ENCODE measurements at places on chromosomes 7 and 10.

DNA sequence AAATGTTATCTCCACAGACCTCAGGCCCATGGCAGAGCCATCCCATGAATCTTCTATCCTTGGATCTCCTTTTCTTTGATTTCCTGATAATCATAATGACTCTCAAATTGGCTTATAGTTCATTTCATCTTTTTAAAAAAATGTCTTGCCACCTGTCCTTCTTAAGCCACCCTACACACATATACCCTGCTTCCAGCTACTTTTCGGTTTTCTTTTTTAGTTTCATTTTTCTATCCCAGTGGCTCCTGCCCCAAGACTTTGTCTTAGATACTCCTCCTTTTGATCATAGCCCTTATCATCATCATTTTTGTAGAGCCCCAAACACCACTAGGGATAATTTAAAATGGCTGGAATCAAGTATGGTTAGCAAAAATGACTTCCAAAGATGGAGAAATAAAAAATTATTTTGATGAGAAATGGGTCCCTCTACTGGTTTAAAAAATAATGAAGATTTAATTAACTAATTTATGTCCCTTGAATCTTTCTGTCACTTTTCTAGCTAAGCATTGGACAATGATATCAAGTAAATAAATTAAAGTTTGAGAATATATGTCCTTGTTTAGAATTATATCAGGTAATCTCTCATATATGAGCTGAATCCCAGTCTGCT lies 277.3 kb upstream of the SEMA3D start:
- DNase-seq, result no peak

DNA sequence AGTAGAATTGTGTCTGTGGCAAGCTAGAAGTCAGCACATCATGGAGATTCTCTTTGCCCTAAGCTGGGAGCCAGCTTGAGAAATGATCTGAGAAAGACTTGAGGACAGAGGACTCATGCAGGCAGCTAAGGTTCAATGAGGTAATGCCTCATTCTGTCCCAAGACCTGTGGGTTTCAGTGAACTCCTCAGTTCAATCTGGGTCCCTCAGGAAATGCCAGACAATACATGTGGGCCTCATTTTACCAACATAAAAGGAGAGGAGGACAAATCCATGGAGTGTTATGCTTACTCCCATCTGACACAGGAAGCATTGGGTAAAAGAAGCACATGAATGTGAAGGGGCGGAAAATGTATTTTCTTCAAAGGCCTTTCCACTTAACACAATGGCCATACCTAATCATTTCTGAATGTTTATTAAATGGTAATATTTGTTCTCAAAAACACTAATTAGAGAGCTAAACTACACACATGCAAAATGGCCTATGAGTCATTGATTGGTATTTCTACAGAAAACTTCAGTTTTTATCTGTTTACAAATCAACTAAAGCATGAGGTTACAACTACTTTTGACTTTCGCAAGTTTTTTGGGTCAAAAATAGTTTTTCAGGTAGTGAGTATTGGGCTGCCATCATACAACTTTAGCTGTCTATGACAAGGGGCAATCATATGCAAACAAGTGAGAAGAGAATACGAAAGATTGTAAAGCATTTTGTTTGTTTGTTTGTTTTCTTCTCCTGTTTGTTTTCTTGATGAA lies 205.3 kb downstream of the CHRM2 start:
- DNase-seq, result no peak

- no peak for DNase-seq
Measured at GRCh38 chr7:77575187-77575586, 38.1 kb downstream of the PTPN12 start.

- no peak for DNase-seq
Measured at GRCh38 chr7:134129856-134130523, 2.9 kb downstream of the LRGUK start.

GRCh38 chr7:43873300-43873699 lies 4.0 kb upstream of the MRPS24 start:
- no peak for DNase-seq

GRCh38 chr7:82268632-82269031 lies 174.9 kb downstream of the CACNA2D1 start:
- no peak for DNase-seq

DNA sequence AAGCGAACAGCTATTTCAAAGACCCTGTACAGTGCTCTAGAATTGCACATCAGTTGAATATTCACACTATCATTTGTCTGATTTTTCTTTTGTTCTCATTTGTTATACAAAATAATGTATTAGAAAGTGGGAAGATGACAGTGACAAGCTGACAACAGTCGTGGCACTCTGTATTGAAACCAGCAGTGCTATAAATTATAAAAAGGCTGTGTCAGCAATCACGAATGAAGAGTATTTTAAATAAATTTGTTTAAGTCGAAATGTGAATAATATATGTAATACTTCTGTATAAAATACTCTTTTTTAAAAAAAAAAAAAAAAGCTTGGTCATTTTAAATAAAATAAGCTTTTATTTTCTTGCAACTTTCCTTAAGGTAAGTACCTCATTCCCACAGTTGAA lies 122.6 kb downstream of the VPS50 start:
- no peak for DNase-seq

GRCh38 chr7:24395512-24395911 lies 111.5 kb downstream of the NPY start:
- no peak for DNase-seq
